Fibroblast of pulmonary artery (primary cell): ENCODE measurements at places on chromosomes 12 and 14.

DNA sequence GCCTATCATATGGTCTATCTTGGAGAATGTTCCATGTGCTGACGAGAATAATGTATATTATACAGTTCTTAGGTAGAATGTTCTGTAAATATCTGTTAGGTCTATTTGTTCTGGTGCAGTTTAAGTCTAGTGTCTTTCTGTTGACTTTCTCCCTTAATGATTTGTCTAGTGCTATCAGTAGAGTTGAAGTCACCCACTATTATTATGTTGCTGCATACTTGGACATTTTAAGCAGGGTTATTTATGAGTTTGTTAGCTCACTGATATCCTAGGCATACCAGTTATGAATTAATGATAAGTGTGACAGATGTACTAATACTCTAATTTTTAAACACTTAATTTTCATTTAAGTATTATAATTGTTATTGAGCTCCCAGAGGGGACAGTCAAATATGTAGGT, 292.5 kb downstream of the AKAP6 start:
- DNase-seq = no peak

- DNase-seq = no peak
Measured at GRCh38 chr12:109435428-109436187, 41.5 kb downstream of the KCTD10 start.

- DNase-seq = no peak
Measured at GRCh38 chr12:130849561-130850417, 10.7 kb upstream of the STX2 start.

- DNase-seq = no peak
Measured at GRCh38 chr12:111544032-111544431, 55.1 kb downstream of the ATXN2 start.

DNA sequence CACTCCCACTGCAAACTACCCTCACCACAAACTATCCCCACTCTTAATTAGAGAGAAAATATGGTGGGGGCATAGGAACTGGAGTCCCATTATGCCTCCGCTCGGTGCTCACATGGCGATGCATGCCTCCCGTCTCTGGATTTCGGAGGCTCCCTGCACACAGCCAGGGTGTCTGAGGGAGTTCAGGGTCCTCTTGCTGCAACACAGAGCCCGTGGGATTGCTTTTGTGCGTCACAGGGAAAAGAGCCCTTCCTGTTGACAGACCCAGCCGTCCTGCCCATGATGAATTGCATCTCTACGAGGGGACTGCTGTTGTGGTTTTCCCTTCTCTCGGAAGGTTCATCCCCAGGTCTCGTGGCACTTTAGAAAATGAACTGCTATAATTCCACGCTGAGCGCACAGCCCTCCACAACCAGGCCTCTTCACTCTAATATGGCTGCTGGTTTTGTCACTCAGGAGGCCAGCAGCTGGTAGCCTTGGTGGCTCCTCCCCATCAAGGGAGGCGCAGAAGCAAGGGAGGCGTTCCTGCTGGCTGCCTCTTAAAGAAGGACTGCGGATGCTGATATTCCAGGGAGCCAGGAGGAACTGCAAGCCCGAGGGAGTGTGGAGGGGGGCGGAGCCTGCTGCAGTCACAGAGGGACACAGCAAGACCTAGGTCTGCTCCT, 158.0 kb downstream of the KCNA5 start:
- DNase-seq = no peak

GRCh38 chr14:53539489-53540126, 386.5 kb upstream of the DDHD1 start:
- DNase-seq = peak; percentile 87

GRCh38 chr12:128583453-128583852, 240.3 kb downstream of the SLC15A4 start:
- no peak for DNase-seq

DNA sequence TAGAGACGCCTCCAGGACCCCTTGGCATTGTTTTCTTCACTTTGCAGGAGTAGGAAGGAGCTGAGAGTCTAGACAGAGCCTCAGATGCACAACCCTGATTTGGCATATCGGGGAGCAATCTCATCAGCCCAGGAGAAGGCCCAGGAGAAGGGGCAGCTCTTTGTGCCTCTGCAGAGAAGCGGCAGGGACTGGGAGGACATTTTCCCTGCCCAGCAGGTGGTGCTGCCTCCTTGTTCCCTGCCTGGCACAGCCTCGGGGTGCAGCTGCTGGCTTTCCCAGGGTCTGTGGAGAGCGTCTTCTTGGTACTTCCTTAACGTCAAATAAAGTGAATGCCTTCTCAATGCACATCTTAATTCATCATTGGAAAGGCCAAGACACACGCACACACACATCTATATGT, 419.5 kb downstream of the TMEM121 start:
- no peak for DNase-seq

DNA sequence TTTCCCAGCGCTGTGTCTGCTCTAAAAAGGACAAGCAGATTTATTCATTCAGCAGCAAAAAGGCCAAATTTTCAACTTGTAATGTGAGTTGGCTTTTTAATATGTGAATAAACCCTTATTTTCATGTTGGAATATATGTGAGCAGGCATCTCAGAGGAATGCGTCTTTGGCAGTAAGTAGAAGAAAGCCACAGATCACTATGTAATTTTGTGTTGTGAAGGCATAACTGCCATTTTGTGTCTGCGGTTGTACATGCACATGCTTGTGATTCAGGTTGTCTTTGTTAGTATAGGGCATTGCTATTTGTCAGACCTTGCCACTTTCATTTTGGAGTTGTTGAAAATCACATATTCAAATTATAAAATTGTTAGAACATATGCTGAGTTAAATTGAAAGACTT, 398.8 kb upstream of the RGS6 start:
- peak; percentile 39 for DNase-seq

DNA sequence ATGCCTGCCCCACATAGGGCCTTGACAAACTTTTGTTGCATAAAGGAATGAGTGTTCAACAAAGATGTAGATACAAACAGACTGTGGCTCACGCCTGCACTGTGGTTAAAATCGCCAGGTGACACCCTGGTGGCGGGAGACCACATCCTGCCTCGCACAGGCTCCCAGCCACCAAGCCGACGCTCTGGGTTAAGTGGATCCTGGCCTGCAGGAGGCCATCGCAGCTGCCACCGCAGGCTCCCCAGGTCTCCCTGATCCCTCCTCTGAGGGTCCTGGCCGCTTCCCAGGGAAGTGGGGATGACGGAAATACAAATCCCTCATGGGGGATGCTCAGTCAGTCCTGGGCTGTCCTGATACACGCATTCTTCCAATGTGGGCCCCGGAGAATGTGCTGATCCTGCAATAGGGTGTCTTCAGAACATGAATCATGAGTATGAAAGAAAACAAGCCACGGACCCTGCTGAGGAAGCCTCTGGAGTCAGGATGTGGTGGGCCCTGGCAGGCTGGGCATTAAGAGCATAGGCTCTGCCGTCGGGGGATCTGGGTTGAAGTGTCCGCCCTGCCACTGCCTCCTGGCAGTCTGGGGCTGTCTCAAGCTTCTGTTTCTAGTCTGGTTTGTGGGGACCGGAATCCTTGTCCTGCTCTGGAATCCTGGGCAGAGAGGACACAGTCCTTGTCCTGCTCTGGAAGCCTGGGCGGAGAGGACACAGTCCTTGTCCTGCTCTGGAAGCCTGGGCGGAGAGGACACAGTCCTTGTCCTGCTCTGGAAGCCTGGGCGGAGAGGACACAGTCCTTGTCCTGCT, 53.5 kb upstream of the BEGAIN start:
- no peak for DNase-seq

- DNase-seq = no peak
Measured at GRCh38 chr14:91376547-91377477, 40.8 kb downstream of the CCDC88C start.

- peak; percentile 72 for DNase-seq
Measured at GRCh38 chr12:51678086-51678724, 87.2 kb downstream of the SCN8A start.

DNA sequence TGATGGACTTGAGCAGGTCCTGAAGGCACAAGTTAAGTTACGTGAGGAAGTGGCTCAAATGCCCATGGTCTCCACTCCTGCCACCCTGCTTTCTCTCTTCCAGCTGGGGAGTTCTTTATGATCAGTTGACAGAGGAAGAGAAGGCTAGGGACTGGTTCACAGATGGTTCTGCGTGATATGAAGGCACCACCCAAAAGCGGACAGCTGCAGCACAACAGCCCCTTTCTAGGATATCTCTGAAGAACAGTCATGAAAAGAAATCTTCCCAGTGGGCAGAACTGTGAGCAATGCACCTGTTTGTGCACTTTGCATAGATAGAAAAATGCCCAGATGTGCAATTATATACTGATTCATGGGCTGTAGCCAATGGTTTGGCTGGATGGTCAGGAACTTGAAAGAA, 162.4 kb upstream of the FSCB start:
- DNase-seq = no peak

- peak; percentile 55 for DNase-seq
Measured at GRCh38 chr14:99774556-99775307, 18.5 kb upstream of the EML1 start.

DNA sequence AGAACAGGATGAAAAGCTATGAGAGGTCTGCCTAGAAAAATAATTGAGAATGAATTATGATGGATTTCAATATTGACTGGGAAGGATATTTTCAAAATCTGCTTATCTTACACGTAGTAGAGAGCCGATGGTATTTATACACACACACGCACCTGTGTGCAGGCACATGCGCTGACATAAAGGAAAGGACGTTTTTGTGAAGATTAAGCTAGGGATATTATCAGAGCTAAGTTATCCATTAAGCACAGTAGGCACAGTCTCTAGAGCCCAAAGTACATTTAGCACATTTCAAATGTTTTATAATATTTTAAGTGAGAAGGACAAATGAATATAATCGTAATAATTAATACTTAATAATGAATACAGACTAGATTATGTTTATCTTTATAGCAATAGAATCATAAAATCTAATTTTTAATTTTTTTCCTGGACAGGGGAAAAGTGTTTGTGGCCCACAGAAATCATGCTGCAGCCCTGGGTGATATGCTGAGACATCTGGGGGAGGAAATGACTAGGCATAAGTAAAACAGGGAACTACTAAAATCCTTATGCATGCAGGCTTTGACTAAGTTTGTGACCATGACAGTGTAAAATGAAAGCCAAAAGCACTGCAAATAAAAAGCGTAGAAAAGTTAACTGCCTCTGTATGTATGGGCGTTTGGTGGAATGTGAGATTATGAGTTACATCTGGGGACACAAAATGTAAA, 146.1 kb downstream of the KITLG start:
- peak; percentile 62 for DNase-seq

GRCh38 chr14:67917006-67917405, 97.4 kb downstream of the RAD51B start:
- no peak for DNase-seq

GRCh38 chr14:83312511-83312910, 1778.9 kb upstream of the SEL1L start:
- no peak for DNase-seq

GRCh38 chr12:70577283-70577634, 60.0 kb downstream of the PTPRB start:
- no peak for DNase-seq

GRCh38 chr14:58731465-58732293, 93.9 kb downstream of the DACT1 start:
- DNase-seq = peak; percentile 97

GRCh38 chr14:55816225-55816624, 236.2 kb downstream of the KTN1 start:
- DNase-seq = no peak

DNA sequence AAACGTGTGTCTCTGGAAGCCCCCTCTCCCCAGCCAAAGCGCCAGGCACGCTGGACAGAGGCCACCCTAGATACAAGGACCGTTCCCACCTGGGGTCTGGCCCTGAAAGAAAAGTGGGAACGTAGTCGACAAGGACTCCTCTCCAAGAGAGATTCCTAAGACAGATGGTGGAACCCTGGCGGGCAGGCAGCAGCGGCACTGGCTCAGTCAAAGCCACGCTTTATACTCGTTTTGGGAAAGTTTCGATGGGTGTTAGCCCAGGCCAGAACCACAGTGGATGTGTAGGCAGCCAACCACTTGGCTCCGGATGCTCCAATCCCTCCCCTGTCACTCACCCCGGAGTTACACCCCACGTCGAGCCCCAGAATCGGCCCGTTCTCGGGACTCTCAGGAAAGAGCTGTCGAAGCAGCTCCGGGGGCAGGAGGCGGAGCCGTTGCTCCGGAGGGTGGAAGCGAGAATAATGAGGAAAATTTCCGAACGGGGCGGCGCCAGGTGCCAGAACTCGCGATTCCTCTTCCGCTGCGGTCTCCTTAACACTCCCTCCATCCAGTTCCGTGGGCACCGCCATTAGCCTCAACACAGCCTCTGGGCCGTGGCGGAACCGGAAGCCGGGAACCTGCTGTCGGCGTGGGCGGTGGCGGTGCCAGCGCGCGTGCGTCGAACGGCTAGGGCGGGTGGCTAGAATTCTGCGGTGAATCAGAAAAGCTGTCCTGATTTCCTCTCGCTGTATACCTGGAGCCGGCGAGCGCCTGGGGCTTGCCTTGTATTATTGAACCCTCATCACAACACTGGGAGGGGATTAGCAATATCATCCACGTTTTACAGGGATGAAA, at the start of gene BCDIN3D:
Gene BCDIN3D (minus strand): TSS at position 588 of the 834 bp plus-strand sequence. CDS start 19 bp downstream, at position 569.
- DNase-seq = peak; percentile 93

GRCh38 chr12:132190012-132190755, 45.9 kb downstream of the NOC4L start:
- no peak for DNase-seq
